ENCODE measurements at places on chromosomes 2 and 18.

- DNase-seq = no peak
Observed at GRCh38 chr18:3029215-3029952, 16.4 kb upstream of the LPIN2 start.

- DNase-seq = no peak
Observed at GRCh38 chr2:99881901-99882591, 260.3 kb downstream of the AFF3 start.

- DNase-seq = no peak
Observed at GRCh38 chr2:27958711-27959378, 68.3 kb downstream of the BABAM2 start.

DNA sequence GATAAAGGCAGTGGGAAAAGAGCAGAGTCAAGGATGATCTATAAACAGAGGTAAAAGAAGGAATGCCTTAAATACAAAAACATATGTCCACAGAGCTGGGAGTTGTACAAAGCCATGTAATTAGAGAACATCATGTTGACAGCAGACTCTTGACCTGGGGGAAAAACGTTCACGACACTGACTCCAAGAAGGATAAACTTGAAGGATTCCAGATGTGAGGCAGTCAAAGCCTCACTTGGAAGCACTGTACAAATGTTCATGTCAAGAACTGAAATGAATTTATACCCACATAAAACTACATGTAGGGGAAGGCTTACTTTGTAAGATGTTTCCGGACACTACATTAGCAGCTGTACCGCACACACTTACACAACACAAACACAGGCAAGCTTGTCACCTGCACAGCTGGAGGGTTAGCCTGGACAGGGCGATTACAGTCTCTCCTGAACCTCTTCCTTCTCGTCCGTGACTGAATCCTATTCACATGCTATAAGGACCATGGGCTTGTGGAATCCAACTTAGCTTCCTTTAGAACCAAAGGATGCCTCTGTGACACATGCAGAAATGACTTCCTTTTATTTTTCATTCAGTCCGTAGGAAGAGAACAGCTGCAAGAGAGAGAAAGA is 88.6 kb downstream of the SH3YL1 start:
- DNase-seq = no peak

DNA sequence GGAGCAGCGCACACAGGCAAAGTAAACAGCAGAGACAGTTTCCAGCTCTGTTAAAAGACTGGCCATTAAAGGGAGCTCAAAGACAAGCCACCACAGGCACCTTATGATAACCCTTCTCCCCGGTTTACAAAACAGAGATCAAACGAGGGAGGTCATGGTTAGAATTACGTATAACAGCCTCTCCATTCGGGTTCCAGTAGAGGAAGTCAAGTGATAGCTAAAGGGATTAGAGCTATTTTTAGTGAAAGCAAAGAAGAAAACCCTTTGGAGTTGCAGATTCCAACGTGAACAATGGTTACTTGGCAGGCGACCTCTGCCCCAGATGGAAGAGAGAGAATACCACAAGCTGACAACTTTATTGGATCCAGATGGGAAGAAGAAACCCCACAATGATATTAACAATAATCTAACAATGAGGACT is 31.2 kb upstream of the EDAR start:
- peak; percentile 2 for DNase-seq
